Bronchial smooth muscle cell (primary cell): ENCODE measurements at places on chromosomes 7 and 10. TPM values are rescaled to one million over a fixed set of nuclear protein-coding genes. Genes with fewer than 3 reads are reported as not detected.

CPED1 gene
- total RNA-seq: 29.8 and 36.9 TPM in 2 replicates

RNF148 gene
- 0.16 and 0.26 TPM in 2 replicates for total RNA-seq

NAT16 gene
- not detected in 2 replicates for total RNA-seq

HYAL4 gene
- not detected in 2 replicates for total RNA-seq

PLEKHS1 gene
- total RNA-seq: not detected in 2 replicates

GIMAP8 gene
- under 0.01 TPM in 1 of 2 replicates, not detected in the other for total RNA-seq

MKX gene
- total RNA-seq: not detected in 2 replicates

AP5Z1 gene
- 21.3 and 26.6 TPM in 2 replicates for total RNA-seq

PNLIPRP2 gene
- total RNA-seq: not detected in 2 replicates
